Cerebellar nuclear complex (tissue), 1 donor: ENCODE measurements at places on chromosomes 6 and 20.

- DNase-seq: no peak
Observed at GRCh38 chr6:99789767-99790166, 183.1 kb downstream of the PRDM13 start.

DNA sequence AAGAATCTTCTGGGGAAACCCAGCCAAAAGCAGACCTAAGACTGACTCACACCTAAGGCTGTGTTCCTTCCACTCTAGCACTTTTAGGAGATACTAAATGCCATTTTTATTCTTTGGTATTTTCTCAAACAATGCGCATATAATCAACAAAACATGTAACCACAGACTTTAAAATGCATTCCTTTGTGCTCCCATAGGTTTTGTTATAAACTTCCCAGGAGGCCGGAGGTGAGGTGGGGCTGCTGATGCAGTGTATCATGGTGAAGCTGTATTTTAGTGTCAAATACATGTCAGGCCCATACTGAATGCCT, 155.2 kb downstream of the BTBD3 start:
- DNase-seq: no peak

DNA sequence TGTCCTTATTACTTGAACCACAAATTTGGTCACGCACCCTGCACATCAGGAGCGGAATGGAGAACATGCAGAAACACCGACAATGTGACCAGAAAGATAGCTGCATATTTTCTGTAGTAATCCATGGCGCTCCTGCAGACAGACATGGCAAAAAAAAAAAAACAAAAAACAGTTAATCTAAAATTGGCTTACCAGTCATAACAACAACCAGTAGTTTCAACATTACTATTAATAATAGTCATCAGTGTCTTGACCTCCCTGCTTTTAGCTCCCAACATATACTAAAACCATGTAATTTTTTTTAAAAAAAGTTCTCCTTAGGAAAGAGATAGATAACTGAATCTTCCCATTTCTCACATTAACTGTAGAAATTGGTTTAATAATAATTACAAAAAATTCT, 6.8 kb downstream of the CGA start:
- DNase-seq: no peak

- DNase-seq: no peak
Observed at GRCh38 chr6:148440877-148441453, 98.3 kb downstream of the SASH1 start.

DNA sequence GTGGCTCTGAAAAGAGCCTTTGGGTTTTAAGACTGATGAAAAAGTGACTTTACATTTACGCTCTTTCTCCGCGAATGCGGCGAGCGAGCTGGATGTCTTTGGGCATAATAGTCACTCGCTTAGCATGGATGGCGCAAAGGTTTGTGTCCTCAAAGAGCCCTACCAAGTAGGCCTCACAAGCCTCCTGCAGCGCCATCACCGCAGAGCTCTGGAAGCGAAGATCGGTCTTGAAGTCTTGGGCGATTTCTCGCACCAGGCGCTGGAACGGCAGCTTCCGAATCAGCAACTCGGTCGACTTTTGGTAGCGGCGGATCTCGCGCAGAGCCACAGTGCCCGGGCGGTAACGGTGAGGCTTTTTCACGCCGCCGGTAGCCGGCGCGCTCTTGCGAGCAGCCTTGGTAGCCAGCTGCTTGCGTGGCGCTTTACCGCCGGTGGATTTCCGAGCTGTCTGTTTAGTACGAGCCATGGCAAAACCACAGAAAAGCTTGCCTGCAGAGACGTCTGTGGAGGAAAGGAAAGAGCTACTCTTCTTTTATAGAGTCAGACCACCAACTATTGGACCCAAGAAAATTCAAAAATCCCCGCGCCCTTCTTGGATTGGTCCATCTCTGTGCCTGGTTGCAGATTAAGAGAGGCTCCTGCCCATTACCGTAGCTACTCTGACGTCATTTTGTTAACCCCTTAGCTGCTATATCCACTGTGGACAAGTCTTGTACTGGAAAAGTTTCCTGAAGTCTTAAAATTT, 55.5 kb upstream of the HFE start:
- peak; percentile 90 for DNase-seq

DNA sequence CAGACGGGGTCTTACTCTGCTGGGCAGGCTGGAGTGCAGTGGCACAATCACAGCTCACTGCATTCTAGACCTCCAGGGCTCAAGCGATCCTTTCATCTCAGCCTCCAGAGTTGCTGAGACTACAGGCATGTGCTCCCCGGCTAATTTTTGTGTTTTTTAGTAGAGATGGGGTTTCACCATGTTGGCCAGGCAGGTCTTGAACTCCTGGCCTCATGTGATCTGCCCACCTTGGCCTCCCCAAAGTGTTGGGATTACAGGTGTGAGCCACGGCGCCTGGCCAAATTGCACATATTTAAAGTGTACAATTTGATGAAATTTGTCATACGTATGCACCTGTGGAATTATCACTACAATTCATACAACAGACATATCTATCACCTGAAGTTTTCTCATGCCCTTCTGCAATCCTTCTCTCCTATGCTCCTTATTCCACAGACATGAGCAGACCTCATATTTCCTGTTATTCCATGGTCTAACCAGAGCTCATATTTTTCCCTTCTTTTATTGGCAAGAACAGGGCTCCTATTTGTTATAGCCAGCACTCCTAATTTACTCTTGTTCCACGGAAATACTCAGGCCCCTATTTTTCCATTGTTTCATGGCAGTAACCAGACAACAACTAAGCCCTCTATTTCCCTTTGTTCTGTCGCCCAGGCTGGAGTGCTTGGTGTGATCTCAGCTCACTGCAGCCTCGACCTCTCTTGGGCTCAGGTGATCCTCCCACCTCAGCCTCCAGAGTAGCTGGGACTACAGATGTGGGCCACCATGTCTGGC, 2.2 kb upstream of the CSTL1 start:
- DNase-seq: no peak

DNA sequence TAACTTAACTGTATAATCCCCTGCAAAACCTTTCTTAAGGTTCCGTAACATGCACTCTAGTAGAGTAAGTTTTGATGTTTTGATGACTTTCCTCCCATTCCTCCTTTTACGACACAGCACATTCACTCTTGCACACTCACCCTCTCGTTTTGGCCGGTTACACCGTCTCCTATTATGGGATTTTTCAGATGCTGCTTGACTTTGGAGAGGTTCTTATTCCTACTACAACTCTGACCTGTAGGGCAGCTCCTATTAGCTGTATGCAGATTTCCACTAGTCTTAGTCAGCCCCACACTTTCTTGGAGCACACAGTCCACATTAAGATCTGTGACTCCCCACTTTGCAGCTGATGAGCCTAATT, 223.7 kb upstream of the SYNCRIP start:
- no peak for DNase-seq

DNA sequence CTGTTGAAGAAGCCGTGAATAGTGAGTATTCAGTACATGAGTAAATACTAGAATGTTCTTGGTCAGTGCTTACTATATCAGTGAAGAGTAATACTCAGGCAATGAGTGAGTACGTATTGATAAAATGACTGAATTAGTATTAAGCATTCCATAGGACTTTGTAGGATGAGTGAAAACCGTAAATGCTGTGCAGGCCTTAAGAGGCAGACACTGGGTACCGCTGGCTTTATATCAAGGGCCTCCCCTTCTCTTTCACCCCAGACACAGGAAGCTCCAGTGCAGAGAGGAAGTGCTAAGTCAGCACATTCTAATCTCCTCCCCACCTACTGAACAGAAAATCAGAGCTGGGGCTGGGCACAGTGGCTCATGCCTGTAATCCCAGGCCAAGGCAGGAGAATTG, 24.2 kb downstream of the POFUT1 start:
- no peak for DNase-seq
